Lower leg skin (tissue), 4 donors: ENCODE measurements at places on chromosomes 12 and 14.

DNA sequence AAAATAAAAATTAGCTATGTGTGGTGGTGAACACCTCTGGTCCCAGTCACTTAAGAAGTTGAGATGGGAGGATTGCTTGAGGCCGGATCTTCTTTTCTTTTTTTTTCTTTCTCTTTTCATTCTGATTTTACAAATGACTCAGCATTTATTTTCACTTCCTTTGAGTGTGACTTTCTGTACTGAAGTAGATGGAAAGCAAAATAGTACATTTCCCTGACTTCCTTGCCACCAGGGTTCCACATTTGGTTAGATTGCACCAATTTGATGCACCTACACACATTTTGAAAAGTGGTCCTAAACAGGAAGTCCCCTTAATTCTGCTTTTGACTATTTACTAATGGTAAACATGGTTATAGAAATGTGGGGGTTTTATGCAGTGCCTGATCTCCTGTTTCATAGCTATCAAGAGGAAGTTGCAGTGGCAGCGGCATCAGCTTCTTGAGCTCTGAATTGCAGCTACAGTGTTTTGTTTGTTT lies 13.0 kb upstream of the LEMD3 start:
- DNase-seq, result no peak

DNA sequence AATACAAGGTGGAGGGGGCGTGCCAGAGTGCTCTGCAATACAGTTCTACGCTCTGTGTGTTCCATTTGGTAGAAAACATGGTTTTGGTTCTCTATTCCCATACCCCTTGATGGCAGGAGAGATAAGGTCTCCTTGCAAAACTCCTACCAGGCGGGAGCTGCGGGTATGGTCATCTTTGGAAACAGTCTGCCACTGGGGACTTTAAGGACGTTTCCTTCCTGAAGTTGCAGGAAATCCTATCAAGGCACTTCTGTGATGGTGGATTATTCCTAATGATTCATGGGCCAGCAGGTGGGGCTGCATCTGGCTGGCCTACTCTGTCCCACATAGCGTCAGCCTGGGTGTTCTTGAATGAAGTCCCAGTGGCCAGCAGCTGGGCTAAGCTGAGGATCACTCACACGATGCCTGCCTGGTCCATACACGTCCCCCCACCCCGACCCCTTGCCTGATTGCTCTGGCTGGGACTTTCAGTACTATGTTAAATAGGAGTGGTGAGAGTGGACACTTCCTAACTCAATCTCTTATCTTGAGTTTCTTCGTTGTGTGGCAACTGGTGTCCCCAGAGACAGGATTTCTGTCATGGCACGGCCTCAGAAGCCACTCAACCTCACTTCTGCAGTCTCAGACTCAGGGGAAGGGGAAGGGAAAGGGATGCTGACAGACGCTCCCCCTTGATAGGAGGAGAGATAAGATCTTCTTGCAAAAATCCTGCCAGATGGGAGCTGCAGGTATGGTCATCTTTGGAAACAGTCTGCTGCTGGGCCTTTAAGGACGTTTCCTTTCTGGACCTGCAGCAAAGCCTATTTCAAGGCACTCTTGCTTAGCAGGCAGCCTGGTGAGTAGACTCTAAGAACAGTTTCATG lies 61.0 kb upstream of the FKBP4 start:
- no peak for DNase-seq

DNA sequence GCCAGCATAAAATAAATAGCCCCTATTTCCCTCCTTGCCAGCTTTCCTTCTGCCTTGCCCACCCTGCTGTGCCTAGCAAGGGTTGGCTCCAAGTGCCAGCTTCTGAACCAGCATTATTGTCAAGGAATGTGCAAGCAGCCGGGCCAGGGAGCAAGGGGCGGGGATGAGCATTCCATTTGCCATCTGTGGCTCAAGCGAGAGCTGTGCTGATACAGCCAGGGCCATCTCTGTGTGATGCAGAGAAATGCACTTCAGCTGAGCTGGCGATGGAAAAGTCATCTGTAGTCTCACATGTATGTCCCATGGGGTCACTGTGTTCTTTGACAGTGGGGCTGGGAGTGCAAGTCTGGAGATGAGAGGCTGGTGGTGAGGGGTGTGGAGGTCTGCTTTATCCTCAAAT lies 137.3 kb downstream of the SUDS3 start:
- no peak for DNase-seq

GRCh38 chr12:52877242-52877641 lies 27.6 kb downstream of the KRT8 start:
- DNase-seq, result no peak

DNA sequence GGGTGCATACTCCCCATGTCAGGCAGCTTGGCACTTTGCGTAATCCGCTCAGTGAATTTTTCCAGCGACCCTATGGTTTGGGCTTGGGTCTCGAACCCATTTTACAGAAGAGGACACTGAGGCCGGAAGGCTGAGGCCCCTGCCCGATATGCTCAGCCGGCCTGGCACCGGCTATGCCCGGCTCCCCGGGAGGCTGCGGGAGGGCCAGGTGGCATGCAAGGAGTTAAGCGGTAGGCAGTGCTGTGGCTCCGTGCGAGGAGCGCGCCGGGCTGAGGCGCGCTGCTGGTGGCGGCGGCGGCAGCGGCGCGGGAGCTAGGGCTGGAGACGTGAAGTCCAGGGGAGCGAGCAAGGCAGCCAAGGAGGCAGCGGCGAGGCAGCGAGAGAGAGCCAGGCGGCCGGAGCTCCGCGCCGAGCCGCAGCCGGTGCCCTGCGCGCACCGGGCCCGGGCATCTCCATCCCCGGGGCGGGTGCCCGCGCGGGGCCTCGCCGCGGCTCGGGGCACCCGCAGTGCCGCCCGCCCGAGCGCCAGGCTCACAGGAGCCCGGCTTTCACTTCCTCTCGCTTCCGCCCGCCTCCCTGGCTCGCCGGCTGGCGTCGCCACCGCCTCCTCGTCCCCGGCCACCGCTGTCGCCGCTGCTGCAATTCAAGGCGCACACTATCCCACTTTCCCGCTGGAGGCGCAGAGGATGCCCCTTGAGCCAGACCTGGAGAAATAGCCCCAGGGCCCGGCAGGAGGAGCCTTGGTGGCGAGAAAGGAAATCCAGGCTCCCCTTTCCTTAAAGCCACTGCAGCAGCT lies at the start of gene WSCD2:
Gene WSCD2, plus strand, starts transcription at position 272 of the 796 bp plus-strand sequence. CDS start 66,545 bp downstream, outside the sequence.
- peak; percentile 17 for DNase-seq

DNA sequence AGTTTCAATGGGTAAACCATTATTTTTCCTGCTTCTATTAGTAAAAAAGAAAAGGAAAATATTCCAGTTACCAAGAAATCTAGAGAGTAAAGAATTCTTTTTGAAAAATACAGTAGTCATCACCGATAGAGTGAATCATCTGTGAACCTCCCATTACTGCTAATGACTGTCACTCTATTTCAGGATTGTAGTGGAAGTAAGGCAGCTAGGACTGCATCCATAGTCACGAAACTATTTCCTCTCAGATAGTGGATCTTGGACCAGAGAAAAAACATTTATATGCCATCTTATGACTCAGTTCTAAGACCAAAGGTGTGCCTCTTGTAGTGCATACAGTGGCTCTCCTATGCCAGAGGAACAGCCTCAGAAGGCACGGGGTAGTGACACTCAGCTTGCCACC lies 173.9 kb upstream of the PLEKHA5 start:
- no peak for DNase-seq

DNA sequence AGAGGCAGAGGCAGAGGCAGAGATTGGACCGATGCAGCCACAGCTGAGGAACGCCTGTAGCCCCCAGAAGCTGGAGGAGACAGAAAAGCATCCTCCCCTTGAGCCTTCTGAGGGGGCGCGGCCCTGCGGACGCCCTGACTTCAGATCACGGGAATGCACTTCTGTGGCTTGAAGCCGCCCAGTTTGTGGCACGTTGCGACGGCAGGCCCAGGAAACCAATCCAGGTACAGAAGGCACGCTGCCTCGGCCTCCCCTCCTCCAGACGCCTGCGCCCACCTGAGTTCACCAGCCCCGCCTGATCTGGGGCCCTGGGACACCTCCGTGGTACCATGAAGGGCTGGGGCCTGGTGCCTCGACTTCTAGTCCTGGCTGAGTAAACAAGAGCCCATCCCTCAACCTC lies 82.0 kb downstream of the NCOR2 start:
- no peak for DNase-seq

GRCh38 chr12:54324617-54325441 lies at the start of gene COPZ1:
TSS of gene COPZ1 (plus strand) at chr12:54325131. CDS start at chr12:54325164, 33 bp downstream.
- peak; percentile 99 for DNase-seq
